ENCODE measurements at places on chromosomes 1 and 21. TPM values are rescaled to one million over a fixed set of nuclear protein-coding genes. Genes with fewer than 3 reads are reported as not detected.

GRCh38 chr1:109993885-109994284 lies 9.3 kb downstream of the AHCYL1 start:
- DNase-seq, result no peak

DNA sequence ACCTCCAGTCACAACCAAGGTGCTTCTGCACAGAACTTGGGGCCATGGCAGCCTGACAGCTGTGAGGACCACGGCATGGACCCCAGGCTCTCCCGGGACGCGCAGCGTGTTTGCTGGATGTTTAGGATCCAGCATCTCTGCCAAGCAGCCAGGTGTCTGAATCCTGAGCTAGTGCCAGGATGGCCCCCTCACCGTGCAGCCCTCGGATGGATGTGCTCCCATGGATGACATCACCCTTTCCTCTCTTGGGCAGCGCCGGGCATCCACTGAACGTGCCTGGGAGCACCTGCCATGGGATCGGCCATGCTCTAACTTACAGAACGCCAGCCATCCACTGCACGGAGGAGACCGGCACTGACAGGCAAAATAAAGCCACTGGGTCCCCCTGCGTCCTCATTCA lies 53.9 kb downstream of the PRDM15 start:
- no peak for DNase-seq

DNA sequence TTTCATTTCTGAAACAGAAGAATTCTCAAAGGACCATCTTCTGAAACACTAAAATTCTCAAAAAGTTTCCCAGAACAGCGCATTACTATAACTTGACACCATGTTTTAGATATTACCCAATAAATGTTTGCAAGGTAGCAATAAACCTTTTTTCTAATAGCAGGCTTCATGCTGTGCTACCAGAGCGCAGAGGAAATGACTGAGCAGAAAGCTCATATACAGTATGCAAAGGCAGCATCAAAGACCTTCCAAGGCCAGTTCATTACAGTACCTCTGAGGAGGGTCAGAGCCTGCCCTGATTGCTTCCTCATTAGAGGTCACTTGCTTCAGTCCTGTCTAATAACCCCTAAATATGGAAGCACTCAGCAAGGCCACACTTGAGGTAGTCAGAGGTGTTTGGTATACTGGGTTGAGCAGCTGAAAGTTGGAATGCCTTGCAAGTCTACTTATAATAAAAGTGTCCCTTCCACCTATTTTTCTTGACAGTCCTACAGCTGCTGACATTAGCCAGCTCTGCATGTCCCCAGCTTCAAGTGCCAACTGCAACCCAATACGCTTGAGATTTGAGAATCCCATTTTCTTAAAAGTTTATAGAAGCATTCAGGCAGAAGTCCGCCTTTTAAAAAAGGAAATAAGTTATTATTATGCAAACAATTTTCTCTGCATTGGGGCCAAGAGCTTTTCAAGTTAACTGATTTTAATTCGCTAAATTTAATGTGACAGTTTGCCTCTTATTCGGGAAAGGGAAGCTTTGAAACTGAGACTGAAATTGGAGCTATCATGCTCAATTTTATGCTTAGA lies 207.2 kb downstream of the ZC3H11B start:
- no peak for DNase-seq

- DNase-seq, result no peak
Observed at GRCh38 chr21:45536301-45537081, 5.7 kb downstream of the SLC19A1 start.

GRCh38 chr1:6358144-6358624 lies 35.4 kb downstream of the ACOT7 start:
- DNase-seq, result no peak

GRCh38 chr21:41396558-41397075 lies 29.4 kb upstream of the MX1 start:
- DNase-seq, result no peak

- DNase-seq, result no peak
Observed at GRCh38 chr1:117654493-117655219, 48.8 kb downstream of the TENT5C start.

GRCh38 chr1:153614189-153614900 lies 1.4 kb upstream of the S100A16 start:
- DNase-seq, result no peak

DNA sequence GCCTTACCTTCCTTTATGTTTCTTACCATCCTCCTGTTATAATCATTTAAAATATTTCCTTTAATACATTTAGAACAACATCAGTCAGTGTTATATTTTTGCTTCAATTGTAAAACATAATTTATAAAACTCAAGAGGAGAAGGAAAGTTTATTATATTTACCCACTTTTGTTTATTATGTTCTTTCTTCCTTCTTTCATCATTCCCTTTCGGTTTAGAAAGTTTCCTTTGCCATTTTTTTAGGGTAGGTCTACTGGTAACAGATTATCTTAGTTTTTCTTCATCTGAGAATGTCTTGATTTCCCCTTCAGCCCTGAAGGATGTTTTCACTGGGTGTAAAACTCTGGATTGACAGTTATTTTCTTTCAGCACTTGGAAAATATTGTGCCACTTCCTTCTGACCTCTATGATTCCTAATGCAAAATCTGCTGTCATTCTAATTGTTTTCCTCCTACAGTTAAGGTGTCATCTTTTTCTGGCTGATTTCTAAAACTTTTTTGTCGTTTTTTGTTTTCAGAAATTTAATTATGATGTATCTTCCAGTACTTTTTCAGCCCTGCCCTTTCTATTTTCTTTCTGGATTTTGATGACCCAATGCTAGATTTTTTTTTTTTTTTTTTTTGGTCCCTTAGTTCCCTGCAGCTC lies 25.0 kb downstream of the PTPN22 start:
- DNase-seq, result no peak

DNA sequence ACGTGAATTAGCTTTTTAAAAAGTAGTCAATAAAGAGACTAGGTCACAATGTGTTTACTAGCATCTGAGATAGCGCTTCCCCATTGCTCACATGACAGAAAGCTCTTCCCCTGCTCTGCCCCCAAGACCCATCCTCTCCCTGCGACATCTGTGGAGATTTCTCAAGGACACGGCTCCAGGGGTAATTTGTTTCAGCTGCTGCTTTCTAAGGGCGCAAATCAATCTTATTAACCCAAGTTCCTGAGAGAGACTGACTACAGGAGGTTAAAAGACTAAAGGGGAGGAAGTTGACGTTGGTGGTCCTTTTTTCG lies at the start of gene MYOCOS:
Gene MYOCOS, plus strand, starts transcription at position 92 of the 311 bp plus-strand sequence. CDS start 1,641 bp downstream, outside the sequence.
- no peak for DNase-seq

DNA sequence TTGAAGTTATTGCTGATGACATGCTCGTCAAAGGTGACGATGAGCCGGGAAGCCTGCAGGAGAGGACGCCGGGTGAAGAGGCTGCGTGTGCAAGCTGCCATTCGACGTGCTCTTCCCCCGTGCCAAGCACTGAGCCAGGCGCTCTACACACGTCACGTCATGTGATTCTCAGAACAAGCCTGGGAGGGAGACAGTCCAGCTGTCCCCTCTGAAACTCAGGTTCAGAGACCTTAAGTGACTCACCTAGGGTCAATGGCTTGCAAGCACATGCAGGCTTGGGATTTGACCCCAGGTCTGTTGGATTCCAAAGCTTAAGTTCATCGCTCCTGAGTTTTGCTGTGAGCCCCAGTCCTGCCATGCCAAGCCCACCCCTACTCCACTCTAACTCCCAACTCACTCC lies 57.1 kb downstream of the RAP1GAP start:
- no peak for DNase-seq

GRCh38 chr21:44353191-44353970 lies at the start of gene TRPM2:
TRPM2 (plus strand) TSS chr21:44353621; CDS start chr21:44353701, 80 bp downstream.
- DNase-seq, result no peak

GRCh38 chr1:192979542-192979941 lies 79.6 kb downstream of the UCHL5 start:
- DNase-seq, result no peak

The PLPPR4 gene
- total RNA-seq, result 1.5 TPM

The LELP1 gene
- not detected for total RNA-seq

The DUSP10 gene
- 5.4 TPM for total RNA-seq

The FNDC5 gene
- not detected for total RNA-seq

The ABCG1 gene
- 66.0 TPM for total RNA-seq

The RALGPS2 gene
- 28.6 TPM for total RNA-seq

The FAM78B gene
- not detected for total RNA-seq

The TCHHL1 gene
- total RNA-seq, result not detected

The ANXA9 gene
- not detected for total RNA-seq

The CD52 gene
- total RNA-seq, result not detected
